ENCODE measurements at places on chromosomes 4 and X.

DNA sequence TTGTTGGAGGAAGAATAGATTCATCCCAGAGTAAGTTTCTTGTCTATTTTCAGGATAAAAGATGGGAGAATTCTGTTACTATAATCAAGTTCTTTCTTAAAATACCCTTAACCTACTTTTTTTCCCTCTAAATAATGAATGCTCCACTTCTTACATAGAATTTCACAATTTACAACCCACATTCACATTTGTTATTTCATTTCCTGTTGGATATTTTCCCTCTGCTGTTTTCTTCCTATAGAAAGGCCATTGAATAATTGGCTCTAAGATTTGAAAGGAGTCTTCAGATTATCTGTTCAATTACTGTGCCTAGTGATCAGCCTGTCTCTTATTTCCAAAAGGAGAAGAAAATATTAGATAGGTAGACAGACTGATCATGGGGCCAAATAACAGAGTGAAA lies 79.7 kb downstream of the CPE start:
- no peak for DNase-seq

- DNase-seq = no peak
Measured at GRCh38 chrX:135984256-135984655, 979 bp upstream of the SLC9A6 start.

DNA sequence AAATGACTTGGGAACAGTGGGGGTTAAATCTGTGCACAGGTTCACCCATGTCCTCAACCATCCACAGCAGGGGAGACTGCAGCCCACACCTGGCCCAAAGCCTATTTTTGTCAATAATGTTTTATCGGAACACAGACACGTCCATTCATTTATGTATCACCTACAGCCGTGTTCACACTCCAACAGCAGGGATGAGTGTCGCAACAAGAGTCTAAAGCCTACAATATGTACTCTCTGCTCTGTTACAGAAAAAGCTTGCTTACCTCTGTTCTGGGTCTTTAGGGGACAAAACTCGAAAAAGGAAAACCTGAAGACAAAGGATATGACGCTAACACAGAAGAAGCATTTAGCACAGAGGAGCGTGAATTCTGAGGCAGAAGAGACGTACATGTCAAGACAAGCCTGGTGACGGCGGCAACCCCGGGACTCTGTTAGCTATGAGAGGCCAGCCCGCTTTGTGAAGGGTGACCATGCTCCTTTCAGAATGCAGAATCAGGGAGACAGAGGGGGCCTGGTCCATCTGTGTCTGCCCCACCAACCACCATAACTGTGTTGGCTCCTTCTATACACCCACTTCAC lies 45.5 kb downstream of the AFAP1 start:
- no peak for DNase-seq

DNA sequence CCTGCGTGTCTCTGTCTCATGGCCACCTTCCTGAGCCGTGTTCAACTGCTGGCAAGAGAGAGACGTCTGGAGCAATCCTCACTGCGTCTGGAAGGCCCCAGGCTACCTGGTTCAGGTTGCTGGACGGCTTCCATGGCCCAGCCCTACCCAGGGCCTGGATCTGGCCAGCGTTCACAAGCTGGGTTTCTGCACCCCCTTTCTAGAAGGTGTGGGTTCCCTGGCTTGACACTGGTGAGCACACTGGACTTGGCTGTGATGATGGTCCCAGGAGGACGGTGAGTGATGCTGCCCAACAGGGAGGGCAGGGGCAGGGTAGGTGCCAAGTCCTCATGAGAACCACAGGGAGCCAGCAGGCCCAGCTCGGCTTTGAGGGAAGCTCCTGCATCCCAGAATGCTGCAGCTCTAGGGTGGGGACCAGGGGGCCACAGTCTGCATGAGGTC lies 63.4 kb downstream of the HTRA3 start:
- DNase-seq = no peak

GRCh38 chr4:174403177-174403543 lies 119.1 kb downstream of the HPGD start:
- DNase-seq = no peak

GRCh38 chrX:19772096-19772821 lies 115.1 kb downstream of the SH3KBP1 start:
- DNase-seq = peak; percentile 40

- no peak for DNase-seq
Measured at GRCh38 chrX:111123606-111124179, 27.7 kb downstream of the PAK3 start.

- DNase-seq = no peak
Measured at GRCh38 chrX:17933856-17934255, 72.8 kb upstream of the RAI2 start.

DNA sequence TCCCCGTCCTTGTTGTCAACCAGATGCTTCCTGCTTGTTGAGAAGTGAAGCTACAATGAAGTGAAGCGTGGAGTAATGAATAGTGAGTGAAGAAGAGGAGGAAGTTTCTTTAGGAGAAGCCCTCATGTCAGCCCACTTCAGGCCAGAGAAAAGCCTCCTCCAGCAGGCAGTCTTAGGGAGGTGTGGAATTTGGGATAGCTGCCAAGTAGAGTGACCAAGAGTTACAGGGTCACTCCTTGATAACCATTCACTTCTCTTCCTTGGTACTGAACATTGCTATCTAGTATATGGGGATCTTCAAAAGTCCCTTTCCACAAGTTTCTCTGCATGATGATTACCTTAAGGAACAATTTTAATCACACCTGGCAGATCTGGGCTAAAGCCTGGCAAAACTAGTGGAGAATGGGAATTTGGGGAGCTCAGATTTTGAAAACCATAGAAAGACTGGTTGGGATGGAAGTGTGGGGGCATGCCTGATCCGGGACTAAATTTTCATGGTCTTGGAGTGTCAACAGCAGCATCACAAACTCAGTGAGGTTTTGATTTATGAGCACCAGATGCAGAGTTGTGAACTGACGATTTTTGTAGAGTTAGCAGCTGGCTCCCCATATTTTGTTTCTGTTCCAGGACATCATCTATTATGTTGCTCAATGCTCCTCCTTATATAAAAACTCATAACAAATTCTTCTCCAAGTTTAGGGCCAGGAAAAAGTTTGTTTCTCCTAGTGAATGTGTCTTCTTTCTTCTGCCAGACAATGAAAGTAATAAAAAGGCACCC lies 53.1 kb downstream of the IGSF1 start:
- no peak for DNase-seq

DNA sequence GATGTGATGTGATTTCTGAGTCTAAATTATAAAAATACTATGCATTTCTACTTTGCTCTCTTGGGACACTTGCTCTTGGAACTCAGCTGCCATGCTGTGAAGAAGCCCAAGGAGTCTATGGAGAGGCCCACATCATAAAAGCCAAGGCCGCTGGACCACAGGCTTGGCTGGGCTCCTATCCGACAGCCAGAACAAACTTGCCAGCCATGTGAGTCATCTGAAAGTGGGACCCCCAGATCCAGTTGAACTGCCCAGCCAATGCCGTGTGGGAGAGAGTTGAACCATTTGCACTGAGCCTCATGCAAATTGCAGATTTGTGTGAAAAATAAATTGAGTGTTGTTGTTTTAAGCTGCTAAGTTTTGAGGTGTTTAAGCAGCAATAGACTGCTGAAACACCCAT lies 60.2 kb downstream of the TMEM154 start:
- no peak for DNase-seq

- DNase-seq = peak; percentile 72
Measured at GRCh38 chr4:33111117-33111516, 2390.9 kb downstream of the PCDH7 start.

DNA sequence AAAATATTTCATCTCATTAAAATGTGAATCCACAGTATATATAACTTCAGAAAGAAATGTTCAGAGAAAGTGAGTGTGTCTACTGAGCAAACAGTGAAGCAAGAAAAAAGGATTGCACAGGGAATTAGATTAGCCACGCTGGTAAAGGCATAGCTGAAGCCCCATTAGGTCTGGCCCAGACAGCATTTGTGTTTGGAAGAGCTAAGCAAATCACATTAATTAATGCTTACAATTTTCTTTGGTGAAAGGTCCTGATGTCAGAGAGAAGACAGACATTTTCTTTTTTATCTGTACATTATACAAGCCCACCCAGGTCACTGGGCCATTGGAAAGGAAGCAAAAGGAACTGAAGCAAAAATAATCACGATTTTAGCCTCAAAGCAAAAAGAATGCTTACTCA lies 354.6 kb downstream of the GRID2 start:
- DNase-seq = no peak

GRCh38 chrX:30141966-30142365 lies 73.4 kb upstream of the MAGEB2 start:
- peak; percentile 19 for DNase-seq

- DNase-seq = peak; percentile 97
Measured at GRCh38 chr4:152352622-152353116, 183.2 kb downstream of the FBXW7 start.

DNA sequence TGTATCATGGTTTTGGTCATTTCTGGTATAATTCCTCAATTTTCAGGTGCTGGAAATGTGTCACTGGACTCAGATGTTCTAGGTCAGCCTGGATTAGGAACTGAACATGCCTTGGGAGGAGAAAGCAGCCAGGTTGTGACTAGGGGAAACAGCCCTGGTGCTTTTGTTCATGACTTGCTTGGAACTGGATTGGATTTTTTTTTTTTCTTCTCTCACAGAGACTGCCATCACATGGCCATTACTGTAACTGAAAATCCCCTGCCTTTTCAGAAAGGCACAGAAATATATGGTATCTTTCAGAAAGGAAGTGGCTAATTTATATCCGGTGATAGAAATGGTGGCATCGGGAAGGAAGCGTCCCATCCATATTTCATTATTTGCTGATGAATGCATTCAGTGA lies 34.6 kb downstream of the SEPTIN11 start:
- peak; percentile 75 for DNase-seq

GRCh38 chr4:92234393-92235176 lies 69.2 kb upstream of the GRID2 start:
- peak; percentile 99 for DNase-seq

GRCh38 chr4:75557696-75558095 lies 1.8 kb downstream of the ODAPH start:
- no peak for DNase-seq

DNA sequence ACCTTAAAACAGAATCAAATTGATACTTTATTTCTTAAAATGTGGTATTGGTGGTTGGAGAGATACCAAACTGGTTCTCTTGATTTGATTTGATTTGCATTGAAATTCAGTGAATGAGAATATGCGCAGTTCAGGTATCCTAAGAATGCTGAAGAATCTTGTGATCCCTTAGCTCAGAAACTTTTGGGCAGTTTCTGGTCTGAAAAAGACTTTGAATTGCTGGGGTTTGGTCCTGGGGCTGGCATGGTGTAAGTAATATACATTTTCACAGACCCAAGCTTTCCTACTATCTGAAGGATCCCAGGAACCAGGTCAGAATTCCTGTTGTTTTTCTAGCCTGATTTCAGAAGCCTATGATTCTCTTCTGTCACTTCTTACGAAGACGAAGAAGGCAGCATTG lies 6.6 kb downstream of the RAB33B start:
- no peak for DNase-seq

GRCh38 chr4:138275963-138276621 lies 33.9 kb upstream of the SLC7A11 start:
- peak; percentile 83 for DNase-seq

- no peak for DNase-seq
Measured at GRCh38 chr4:144489831-144490230, 156.1 kb upstream of the HHIP start.

- no peak for DNase-seq
Measured at GRCh38 chr4:45910511-45910910, 213.3 kb downstream of the GABRG1 start.

GRCh38 chr4:75940692-75941253 lies at the start of gene NAAA:
Gene NAAA, minus strand, starts transcription at chr4:75941013. Its CDS starts 64 bp downstream, at chr4:75940949.
- peak; percentile 55 for DNase-seq

GRCh38 chrX:45191383-45191782 lies 9.3 kb downstream of the DIPK2B start:
- DNase-seq = no peak

DNA sequence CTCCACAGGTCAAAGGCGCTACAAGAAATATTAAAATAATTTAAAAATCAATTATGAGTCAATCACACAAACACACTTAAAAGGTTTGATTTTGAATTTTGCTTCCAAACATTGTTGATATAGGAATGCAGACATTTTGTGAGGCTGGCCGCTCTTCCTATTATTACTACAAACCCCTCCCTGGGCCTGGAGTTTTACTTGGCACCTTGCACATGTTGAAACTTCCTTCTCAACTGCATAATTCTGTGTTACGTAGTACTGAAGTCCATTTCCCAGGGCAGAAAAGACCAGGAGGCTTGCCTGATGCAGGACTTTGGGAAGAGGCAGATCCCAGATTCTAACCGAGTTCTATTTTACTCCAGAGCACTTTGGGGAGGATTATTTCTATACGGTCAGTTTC lies 71.5 kb downstream of the CYTL1 start:
- no peak for DNase-seq

GRCh38 chr4:111797455-111798163 lies 347.6 kb upstream of the FAM241A start:
- DNase-seq = peak; percentile 24

DNA sequence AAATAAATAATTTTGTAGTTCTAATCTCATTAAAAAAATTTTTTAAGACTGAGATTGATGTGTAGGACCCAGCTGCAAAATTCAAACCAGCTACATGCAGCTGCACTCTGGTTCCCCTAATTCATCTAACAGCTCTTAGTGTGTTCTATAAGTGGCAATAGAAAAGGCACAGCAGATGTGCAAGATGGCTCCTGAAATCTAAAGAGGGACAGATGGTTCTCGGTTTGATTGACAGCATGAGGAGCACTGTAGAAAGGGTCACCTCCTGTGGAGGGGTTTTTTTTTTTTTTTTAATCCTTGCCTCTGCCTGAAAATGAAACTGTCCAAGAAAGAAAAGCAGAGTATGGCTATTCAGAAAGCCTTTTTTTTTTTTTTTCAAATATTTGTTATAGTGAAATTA lies 16.9 kb upstream of the OCIAD1 start:
- no peak for DNase-seq

DNA sequence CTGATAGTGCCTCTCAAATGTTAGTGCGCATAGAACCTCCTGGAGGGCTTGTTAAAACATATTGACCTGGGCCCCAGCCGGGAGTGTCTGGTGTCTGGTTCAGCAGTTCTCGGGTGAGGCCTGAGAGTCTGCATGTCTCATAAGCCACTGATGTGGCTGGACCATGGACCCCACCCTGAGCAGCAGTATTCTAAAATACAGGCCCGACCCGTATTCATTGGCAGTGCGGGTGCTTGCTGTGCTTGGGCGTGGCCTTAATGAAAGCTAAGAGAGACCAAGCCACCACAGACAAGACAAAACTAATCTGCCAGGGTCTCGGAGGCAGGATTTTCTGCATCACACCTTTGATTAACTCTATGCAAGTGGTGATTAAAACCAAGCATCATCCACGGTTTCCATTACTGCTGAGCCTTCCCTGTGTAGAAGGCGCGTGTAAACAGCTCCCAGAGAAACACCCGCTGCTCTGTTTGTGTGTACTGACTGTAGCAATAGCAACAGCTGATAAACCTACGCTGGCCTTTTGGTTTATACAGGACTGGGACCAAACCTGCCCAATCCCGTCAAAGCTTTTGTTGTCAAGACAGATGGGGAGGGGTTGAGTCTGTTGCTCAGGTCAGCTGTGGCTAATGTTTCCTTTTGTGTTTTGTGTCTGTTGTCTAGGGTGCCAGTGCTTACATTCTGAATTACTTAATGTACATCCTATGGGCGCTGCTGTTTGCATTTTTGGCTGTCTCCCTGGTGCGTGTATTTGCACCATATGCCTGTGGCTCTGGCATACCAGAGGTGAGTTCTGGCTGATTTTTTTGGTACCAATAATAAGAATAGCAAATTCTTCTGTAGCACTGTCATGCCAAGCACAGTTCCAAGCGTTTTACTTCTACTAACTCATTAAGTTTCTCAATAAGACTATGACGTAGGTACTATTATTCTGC lies 40.8 kb downstream of the CLCN4 start:
- DNase-seq = peak; percentile 20

GRCh38 chrX:44433556-44433955 lies 90.1 kb upstream of the EFHC2 start:
- no peak for DNase-seq

Data from fibroblast of skin of right biceps (primary cell).